ENCODE measurements at places on chromosomes 4 and X.

- peak; percentile 44 for DNase-seq
Measured at GRCh38 chr4:105145903-105146275, 787 bp upstream of the TET2 start.

DNA sequence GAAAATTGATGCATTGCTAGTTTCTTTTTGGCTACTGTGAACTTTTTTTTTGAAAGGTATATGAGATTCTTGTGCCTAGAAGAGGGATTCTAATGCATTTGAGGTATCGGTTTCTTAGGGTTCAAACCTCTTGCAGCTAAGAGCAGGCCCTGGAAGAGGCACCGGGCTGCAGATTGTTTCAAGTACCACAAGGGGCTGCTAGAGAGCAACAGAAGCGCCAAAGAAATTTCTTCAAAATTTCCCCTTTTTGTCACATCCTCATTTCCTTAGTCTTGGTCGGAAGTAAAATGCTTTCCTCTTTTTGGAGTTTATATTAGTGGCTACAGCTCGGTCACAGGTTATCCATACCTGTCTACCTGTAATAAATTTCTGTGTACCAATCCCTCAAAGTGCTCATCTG lies 89.8 kb downstream of the PDGFRA start:
- peak; percentile 9 for DNase-seq

GRCh38 chr4:85826060-85826678 lies 351.2 kb downstream of the ARHGAP24 start:
- no peak for DNase-seq

- no peak for DNase-seq
Measured at GRCh38 chrX:23887451-23887850, 20.3 kb downstream of the APOO start.

- no peak for DNase-seq
Measured at GRCh38 chr4:2436761-2437474, 18.2 kb downstream of the CFAP99 start.

DNA sequence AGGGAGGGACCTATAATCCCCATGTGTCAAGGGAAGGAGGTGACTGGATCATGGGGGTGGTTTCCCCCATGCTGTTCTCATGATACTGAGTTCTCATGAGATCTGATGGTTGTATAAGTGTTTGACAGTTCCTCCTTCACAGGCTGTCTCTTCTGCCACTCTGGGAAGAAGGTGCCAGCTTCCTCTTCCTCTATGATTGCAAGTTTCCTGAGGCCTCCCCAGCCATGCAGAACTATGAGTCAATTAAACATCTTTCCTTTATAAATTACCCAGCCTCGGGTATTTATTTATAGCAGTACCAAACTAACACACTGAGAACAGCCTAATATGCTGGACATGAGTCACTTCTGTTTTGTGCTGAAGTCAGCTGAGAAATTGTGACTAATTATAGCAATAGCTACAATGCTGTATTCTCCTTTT lies 656.9 kb upstream of the CPEB2 start:
- no peak for DNase-seq

- peak; percentile 33 for DNase-seq
Measured at GRCh38 chrX:9352694-9353411, 112.0 kb upstream of the TBL1X start.

DNA sequence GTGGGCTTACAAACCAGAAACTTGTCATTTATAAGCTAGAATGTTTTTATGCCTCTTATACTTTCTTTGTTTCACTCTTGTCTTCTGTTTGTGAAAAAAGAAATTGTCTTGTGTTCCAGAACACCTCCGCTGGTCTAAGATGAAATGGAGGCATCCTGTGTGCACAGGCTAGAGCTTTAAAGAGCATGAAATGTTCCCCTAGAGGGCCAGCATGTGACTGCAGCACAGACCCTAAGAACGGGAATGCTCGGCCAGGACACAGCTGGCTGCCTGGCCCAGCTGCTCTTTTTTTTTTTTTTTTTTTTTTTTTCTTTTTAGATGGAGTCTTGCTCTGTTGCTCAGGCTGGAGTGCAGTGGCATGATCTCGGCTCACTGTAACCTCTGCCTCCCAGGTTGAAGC lies 33.6 kb downstream of the SETD7 start:
- DNase-seq: no peak

GRCh38 chr4:70838666-70839588 lies 763 bp downstream of the GRSF1 start:
- DNase-seq: peak; percentile 70

DNA sequence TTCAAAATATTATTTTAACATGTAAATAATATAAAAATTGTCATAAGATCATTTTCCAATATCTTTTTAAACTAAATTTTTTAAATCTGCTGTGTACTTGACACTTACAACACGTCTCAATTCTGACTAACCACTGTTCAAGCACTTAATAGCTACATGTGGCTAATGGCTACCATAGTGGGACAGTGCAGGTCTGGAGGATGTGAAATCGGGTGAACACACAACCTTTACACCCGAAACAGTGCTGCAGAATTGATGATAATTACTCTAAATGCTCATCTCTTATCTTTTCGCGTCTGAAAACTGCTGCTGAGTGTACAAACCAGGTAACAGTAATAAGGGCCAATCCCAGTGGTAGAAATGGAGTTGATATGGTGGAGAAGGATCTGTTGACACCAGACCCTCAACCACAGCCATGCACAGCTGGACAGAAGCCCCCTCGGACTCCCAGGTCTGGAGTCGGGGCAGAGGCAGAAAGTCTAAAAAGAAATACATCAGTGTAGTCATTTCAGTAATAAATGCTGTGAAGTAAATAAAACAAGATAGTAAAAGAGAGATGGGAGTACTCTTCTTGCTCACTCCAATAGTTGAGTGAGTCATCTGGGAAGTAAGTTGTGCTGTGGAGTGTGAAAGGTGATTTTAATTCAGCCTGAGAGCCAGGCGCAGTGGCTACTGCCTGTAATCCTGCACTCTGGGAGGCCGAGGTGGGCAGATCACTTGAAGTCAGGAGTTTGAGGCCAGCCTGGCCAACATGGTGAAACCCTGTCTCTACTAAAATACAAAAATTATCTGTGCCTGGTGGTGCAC lies 150.0 kb downstream of the CBR4 start:
- DNase-seq: no peak

- no peak for DNase-seq
Measured at GRCh38 chr4:150782311-150782710, 200.4 kb downstream of the MAB21L2 start.

DNA sequence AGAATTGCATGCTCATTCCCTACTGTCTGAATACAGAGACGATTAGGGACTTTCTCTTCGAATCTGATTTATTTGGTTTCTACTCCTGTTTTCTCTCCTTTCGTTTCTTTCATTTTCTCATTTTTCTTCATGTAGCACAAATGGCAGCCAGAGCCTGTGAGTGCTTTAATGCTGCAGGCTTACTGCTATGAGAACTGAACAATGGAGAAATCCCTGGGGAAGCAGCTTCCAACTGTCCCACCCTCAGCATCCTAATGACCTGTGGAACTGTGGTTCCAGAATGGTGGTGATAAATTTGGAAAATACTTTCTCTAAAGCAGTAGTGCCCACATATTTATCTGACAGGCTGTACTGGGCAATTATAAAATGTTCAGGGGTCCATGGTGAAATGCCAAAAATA lies 930.4 kb downstream of the DMD start:
- no peak for DNase-seq

DNA sequence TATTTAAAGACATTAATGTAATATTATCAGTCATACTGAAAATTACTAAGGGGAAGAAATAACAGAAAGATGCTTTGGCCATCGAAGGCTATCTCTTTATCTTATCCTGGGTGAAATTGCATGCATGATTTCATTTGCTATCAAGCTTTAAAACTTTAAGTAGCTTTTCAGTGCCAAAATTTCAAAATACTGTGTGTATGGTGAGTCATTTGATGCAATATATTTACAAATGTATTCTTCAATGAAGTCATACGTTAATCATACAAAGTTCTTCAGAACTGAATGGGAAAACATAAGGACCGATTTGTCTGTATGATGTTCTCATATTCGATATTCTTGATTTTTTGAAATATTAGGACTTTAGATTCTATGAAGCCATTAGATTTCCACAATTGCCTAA lies 1295.8 kb upstream of the AGA start:
- DNase-seq: no peak

- no peak for DNase-seq
Measured at GRCh38 chr4:48930654-48931053, 24.1 kb upstream of the OCIAD2 start.

DNA sequence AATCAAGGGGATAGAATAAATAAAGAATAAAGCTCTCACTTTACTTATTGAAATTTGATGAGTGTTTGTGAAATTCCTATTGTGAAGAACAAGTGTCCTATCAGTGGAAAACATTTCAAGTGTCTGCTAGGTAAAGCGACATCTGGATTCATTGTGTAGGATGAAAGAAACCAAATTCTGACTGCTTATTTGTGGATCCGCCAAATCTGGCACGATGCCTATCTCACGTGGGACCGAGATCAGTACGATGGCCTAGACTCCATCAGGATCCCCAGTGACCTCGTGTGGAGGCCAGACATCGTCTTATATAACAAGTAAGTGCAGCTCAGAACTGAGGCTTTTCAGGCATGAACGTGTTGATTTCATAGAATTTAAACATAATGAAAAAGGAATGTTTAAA lies 1.9 kb downstream of the CHRNA9 start:
- DNase-seq: no peak

Measured in activated naive CD8-positive, alpha-beta T cell treated with anti-CD3 and anti-CD28 coated beads, Interleukin-2, amount 50 U/mL, for 24 hours (primary cell).